ENCODE measurements at places on chromosomes 16 and 17.

GRCh38 chr17:2899906-2900305 is 103.7 kb downstream of the RAP1GAP2 start:
- DNase-seq, result no peak

- no peak for DNase-seq
Observed at GRCh38 chr17:59423137-59423724, 91.8 kb downstream of the YPEL2 start.

DNA sequence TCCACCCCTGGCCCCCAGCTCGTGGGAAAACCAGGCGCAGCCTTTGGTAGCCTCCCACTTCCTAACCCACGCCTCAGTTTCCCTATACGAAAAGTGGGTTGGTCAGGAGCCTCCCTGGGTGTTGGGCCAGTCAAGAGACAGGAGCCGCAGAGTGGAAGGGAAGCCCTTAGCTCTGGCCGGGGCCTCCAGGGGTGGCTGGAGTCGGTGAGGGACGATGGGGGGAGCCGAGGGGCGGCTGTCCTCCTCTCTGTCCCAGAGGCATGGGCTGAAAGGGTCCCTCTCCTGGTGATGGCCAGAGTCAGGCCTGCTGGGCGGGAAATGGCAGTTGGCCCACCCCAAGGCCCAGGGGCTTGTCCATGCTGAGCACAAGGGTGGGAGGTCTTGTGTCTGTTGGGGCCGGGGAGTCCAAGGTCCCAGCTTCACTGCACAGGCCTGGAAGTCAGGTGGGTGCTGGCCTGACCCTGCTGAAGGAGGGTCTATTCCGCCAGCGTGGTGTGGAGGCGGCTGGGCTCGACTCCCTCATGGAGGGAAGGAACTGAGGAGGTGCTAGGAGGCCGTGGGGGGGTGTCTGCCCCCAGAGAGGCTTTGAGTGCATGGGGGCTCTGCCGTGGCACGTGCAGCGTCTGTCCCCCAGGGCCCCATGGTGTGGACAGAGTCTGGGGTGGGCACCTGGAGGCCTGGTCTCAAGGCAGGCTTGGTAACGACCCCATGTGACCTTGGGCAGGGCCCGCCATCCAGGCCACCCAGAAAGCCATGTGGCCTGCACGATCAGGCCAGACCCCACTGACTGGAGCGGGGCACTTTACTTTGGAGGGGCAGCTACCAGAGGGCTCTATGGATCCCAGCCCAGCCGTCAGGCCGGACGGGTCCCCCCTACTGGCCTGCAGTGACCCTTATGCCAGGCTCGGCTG is 1.1 kb downstream of the SLC16A3 start:
- DNase-seq, result no peak

DNA sequence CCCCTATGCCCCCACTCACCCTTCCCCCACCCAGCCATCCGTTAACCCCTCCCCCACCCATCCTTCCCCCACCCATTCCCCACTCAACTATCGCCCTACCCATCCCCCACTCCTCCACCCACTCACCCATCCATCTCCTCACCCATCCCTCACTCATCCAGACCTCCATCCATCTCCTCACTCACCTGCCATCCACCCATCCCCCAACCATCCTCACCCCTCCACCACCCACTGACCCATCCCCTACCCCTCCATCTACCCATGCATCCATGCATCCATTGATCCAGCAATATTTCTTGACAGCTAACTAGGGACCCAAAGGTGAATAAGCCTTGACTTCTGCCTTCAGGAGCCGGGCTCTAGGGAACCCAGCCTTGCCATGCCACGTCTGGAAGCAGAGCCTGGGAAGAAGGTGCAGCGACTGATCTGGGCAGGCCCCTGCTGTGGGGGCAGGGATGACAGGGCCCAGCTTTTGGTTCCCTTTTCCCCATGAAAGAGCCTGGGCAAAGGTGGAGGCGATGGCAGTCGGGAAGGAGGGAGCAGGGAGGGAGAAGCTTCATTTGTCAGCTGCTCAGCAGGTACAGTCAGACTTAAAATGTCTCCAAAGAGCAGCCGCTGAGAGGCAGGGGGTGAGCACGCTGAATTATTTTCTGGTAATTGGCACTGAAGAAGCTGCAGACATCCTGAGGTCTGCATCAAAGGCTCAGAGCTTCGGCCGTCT is 23.1 kb upstream of the DOC2B start:
- no peak for DNase-seq

DNA sequence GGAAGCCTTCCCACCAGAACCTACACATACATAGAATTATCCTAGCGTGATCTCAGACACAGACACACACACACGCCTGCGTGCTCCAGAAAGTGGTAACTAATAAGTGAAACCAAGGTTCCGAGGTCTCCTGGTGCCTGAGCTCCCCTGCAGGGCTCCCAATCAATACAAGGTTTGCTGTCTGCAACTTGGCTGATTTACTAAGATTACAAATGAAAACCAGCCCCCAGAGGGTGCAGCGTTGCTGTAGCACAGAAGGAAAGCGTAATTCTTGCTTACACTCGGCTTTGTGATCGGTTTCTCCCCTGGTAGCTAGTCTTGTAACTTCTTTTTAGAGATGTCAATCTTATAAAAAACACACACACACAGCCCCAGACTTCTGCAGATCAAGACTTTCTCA is 334.1 kb upstream of the XYLT1 start:
- no peak for DNase-seq

Data from smooth muscle cell of the brain vasculature (primary cell).